ENCODE measurements at places on chromosomes 2 and 18.

DNA sequence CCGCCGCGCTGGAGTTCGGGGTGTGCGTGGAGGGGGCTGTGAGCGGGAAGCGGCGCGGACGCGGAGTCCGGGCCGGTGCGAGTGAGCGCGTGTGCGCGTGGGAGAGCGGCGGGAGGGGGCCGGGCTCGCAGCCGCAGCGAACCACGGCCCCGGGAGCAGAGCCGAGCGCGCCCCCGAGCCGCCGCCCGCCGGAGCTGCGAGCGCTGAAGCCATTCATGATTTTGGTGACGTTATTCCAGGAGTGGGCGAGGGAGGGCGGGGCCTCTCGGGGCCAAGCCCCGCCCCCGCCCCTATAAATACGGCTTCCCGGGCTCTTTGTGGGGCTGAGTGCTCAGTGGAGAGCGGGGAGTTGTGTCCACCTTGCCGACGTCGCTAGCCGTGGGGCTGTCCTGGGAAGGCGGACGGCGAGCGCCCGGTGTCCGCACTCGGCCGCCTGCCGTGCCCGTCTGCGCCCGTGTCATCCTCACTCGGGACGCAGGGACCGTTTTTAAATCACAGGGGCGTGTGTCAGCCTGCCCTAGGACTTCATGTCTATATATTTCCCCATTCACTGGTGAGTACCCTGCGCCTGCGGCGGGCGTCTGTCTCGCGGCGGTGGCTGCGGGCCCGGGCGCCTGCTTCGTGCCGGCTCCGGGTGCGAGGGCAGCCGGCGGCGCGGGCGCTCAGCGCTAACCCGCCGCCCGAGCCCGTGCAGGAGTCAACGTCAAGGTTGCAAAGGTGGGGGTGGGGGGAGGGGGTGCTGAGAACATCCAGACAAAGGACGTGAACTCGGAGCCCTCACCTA is at the start of gene LBH:
Gene LBH (plus strand): TSS at position 323 of the 784 bp plus-strand sequence. CDS start 205 bp downstream, at position 528.
- peak; percentile 69 for DNase-seq

DNA sequence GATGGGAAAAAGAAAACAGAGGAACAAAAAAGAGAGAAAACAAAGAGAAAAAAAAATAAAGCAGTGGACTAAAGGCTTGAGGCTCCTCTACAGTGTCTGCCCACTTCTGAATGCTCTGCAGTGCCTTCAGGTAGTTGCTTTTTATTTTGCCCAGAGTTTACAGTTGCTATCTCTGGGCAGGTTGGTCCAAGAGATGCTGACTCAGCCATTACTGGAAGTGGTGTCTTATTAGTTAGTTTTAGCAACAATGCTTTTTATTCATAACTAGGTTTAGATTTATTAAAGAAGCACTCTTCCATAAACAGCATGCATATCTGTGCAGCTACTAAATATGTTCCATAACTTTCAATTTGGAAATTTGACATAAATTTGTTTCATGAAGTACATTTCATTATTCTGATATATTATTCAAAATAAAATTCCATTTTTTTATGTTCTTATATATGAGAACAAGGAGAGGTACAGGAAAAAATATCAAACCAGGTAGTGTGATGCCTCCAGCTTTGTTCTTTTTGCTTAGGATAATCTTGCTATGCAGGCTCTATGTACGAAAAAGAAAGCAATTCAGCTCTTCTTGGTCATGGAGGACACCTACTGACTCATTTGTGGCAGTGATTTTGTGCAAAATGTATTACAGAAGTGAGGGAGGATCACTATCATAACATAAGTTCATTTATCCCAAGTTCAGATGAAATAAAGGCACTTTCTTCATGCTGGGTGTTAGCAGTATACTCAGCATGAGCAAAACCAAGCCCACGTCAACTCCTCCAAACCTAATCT is 69.5 kb downstream of the RPIA start:
- DNase-seq = no peak

DNA sequence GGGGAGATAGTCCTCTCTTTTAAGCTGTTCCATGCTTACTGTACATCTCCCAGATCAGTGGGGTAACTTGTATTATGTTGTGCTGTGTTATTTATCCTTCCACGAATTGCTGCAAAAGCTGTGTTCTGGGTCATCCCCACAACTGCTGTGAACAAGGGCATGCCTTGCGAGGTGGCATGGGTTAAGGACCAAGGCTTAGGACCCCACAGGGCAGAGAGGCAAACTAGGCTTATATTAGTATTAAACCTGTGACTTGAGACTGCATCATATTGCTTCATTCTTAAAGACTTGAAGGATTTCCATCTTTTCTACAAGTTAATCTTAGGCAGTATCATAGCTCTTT is 19.9 kb downstream of the RND3 start:
- no peak for DNase-seq

DNA sequence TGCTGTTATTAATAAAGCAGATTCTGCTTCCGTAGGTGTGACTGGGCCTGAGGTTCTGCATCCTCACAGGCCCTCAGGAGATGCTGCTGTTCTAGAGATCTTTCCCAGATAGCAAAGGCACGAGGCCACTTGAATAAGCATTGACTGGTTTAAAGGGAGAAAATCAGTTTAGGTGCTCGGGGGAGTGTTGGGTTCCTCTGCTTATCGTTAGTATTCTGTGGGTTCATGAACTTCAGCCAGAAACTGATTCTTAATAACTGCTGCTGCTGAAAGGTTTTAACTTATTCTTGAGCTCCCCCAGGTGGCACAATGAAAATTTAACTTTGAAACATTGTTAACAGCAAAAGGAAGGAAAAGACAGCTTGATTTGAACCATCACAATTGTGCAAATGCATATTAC is 56.9 kb downstream of the ITGA6 start:
- DNase-seq = no peak

GRCh38 chr2:30405260-30405605 is 41.8 kb upstream of the LCLAT1 start:
- DNase-seq = no peak

All from activated CD8-positive, alpha-beta memory T cell treated with anti-CD3 and anti-CD28 coated beads for 1 hour (primary cell).